ENCODE measurements at places on chromosomes 13 and 19.

DNA sequence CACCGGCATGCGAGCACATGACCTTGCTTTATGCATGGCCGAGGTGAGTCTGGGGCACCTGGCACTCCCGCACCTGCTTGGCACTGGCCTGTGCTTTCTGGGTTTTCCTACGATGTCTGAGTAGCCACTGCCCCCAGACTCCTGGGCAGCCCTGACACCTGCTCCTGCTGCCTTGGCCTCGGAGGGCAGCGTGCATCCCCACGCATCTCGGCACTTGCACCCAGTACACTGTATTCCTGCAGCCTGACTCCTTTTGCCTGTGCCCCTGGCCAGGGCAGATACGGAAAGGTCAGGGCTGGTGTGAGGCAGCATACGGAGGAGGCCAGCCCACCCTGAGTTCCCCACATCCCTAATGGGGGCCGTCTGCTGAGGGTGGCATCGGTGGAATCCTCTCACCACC, 340.6 kb downstream of the TEX29 start:
- DNase-seq = no peak

- no peak for DNase-seq
Measured at GRCh38 chr13:100961186-100961585, 286.6 kb upstream of the TMTC4 start.

- DNase-seq = no peak
Measured at GRCh38 chr19:47032171-47032811, 12.7 kb downstream of the NPAS1 start.

DNA sequence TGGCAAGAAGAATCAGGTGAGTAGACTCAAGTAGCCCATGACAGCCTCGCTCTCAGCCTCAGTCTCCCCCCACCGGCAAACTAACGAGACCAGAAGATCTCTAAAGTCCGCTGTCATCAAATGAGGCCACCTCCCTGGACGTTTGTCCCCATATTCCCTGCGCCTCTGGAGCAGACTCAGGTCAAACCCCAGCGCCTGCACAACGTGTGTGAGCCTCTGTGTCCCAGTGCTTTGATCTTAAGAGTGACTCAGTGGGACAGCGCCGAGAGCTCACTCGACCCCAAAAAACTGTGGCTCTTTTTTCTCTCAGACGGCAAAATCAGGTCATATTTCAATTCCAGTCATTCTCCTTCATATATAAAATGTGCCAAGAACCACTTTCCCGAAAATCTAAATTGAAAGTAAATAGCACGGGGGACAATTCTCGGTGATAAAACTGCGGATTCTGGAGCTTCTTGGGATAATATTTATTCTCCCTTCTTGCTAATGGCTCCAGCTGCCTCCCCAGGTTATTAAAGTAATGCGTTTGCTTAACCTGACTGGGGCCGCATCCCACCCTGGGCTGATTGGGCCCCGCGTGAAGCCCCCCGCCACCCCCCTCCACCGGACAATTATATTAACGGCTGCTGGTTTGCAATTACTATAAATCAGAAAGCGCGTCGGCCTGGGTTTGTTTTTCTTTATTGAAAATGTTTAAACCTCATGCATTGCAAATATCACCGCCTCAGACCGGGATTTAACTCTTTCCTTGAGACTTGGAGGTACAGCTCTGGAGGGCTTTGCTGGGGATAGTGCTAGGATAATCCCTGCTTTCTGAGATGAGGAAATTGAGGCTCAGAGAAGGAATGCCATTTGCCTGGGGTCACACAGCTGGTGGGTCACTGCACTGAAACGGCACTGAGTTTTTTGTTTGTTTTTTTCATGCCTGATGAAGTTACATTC, 37.5 kb upstream of the ZNRF4 start:
- DNase-seq = no peak

GRCh38 chr13:95754069-95754468, 77.1 kb downstream of the DNAJC3 start:
- no peak for DNase-seq

DNA sequence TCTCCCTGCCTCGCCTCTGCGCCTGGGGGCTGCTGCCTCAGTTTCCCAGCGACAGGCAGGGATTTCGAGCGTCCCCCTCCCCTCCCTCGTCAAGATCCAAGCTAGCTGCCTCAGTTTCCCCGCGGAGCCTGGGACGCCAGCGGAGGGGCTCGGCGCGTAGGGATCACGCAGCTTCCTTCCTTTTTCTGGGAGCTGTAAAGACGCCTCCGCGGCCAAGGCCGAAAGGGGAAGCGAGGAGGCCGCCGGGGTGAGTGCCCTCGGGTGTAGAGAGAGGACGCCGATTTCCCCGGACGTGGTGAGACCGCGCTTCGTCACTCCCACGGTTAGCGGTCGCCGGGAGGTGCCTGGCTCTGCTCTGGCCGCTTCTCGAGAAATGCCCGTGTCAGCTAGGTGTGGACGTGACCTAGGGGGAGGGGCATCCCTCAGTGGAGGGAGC, 722 bp upstream of the ICAM1 start:
- DNase-seq = no peak

DNA sequence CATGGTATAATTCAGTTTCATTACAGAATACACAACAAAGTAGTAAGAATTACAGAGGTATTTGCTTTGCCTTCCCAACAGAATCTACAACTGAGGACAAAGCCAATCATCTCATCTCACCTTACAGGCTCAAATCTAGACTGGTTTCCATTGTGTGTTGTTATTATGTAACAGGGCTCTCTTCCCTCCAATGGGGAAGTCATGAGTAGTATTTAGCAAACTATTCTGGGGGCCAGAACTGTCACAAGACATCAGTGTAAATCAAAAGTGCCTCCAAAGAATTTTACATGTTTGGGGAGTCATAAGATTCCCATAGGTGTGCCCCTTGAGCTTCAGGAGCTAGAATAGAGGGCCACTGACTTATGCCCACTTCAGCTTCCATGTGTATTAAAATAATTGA, 187.0 kb upstream of the EDNRB start:
- DNase-seq = no peak

DNA sequence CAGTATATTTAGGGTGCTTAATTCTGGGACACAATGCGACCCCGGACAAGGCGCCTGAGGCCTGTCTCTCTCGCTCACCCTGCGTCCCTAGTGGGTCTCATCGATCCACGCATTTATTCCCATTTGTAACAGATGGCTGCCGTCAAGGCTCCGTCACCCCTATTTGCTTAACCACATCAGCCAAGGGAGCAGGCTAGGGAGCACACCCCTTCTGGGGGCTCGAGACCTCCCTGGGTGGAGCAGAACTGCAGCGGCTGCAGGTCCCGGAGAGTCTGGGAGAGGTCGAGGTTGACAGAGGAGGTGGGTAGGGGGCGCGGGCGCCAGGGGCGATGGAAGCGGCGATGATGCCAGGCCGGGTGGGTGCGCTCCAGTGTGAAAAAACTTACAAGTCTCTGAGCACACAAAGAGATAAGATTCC, 507 bp downstream of the ALG5 start:
- DNase-seq = no peak

DNA sequence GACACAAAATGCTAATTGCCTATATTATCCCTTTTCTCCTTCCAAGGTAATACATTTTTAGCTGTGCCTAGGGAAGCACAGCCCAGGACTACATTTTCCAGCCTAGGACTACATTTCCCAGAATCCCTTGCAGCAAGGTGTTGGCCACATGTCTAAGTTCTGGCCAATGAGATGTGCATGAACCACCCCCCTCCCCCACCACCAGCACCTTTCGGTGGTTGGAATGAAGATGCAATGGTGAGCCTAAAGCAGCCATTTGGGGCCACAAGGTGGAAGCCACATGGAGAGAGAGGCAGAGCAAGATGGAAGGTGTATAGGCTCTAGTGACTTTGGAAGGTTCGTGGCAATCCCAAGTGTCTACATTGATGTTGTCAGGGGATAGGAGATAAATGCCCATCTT, 16.2 kb downstream of the UNC13A start:
- no peak for DNase-seq

Data from skeletal muscle cell (primary cell).